Frontal cortex (tissue), 4 donors: ENCODE measurements at places on chromosomes 12 and 14. TPM values are rescaled to one million over a fixed set of nuclear protein-coding genes. Genes with fewer than 3 reads are reported as not detected.

GRCh38 chr12:50166799-50167048, 445 bp downstream of the CERS5 start:
- no peak for DNase-seq

GRCh38 chr12:52728374-52728773, 25.1 kb upstream of the KRT77 start:
- no peak for DNase-seq

- DNase-seq, result no peak
These were observed 10.7 kb downstream of the CREBL2 start for GRCh38 chr12:12622418-12622817.

GRCh38 chr14:74979442-74980397, 23.0 kb upstream of the EIF2B2 start:
- no peak for DNase-seq

DNA sequence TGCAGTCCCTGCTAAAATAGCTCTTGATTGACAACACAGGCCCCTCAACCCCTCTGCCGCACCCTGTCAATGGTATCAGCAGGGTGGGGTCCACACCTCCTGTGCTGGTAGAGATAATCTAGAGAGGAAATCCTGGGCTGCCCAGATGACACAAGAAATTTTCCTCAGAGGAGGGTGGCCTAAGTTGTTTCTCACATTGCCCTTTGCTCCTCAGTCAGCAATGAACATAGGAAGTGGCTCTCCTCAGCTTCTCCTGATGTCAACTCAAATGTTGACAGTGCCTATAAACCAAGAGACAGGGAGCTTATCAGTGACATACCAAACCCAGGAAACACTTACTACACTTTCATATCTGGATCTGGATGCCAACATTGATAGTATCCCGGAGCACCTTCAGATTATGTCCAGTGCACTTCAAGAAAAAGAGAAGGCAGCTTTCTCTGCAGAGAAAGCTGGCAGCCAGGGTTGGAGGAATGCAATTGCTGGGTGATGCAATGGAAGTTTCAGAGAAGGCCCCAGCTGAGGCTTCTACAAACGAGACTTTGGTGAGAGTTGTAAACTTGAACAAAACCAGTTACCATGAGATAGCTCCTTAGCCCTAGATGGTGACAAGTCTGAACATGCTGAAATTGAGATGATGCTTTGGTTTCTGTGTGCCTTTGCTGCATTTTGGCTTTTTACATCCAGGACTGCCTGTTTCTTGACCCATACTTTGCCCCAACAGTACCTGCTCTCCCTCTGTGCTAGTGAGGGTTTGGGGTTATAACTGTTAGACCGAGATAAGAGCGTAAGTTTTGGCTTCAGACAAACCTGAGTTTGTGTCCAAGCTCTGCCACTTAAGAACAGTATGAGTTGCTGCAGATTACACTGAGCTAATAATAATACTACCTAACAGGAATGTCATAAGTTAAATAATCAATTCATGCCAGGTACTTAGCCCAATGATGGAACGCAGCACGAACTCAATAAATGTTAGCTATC, 183.5 kb downstream of the NUAK1 start:
- DNase-seq, result no peak

- DNase-seq, result no peak
These were observed at the start of gene DGLUCY for GRCh38 chr14:91113829-91114078. TSS of gene DGLUCY (plus strand) at chr14:91114073. CDS start at chr14:91160295, 46,222 bp downstream.

DNA sequence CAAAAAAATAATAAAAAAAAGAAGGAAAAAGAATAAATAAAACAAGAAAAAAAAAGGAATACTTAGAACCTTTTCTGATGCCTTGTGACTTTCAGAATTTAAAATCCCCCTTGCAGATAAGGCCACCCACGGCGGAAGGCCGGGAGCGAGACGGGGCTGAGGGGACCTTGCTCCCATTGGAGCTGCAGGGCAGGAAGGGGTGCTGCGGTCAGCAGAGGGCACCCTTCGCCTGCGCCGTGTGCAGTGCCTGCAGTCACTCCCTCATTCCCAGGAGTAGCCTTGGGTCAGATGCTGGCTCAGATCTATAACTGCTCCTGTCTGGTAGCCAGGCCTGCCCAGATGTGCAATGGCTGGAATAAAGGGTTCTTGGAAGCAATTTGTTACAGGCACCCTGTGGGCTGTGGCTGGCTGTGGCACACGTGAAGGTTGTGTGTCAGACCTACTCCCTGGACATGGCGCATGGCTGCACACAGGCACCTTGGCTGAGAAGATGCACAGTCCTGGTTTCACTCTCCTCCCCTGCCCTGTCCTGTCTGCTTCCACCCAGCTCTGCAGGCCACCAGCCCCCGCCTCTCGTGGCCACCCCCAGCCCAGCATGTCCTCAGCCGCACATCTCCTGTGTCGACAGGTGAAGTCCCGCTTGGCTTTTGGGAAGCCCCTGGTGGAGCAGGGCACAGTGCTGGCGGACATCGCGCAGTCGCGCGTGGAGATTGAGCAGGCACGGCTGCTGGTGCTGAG, 13.4 kb upstream of the ALDH2 start:
- peak; percentile 62 for DNase-seq

- no peak for DNase-seq
These were observed 2.2 kb upstream of the RPAP3 start for GRCh38 chr12:47707905-47708543.

DNA sequence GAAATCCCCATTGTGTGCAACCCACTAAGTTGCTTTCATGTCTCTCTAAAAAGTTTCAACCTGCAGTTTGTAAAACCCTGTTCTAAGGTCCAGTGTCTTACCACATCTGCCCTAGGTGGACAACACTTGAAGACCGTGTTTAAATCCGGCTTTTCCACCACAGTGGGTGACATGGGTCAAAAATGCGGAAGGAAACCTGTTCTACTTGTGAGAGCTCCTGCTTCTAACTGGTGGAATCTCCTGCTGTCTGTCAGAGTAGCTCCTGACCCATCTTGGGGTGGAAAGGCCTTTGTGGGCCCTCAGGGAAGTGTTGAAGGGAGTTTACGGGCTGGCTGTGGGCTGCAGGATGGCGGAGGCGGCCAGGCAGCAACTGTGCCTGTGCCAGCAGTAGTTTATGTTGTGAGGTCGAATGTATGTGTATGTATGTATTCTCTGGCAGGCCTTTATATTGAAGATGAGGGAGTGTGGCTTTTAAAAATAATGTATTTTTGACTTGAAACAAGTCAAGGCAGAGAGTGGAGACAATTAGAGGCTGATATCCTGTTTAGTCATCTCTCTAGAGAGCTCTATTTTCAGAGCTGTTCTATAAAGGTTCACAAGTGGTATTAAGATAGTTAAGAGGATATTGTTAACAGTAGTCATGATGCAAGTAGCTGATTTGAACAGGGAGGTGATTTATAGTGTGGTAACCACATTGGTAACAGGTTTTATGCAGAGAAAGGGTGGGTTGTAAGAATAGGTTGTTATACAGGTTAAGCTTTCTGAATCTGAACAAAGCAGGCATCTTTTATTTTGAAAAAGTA, 67.0 kb downstream of the PRKCH start:
- no peak for DNase-seq

GRCh38 chr12:80038062-80038560, 61.2 kb upstream of the OTOGL start:
- DNase-seq, result no peak

Gene KRT85
- total RNA-seq, result not detected

Gene REP15
- total RNA-seq, result 0.82 TPM

Gene KRT2
- total RNA-seq, result not detected

Gene SSTR1
- total RNA-seq, result 8.2 TPM

Gene ZDHHC22
- total RNA-seq, result 5.7 TPM

Gene KRT73
- not detected for total RNA-seq

Gene GALNT8
- total RNA-seq, result 57.5 TPM
